D341Med (cell line): ENCODE measurements at places on chromosomes 12 and 14.

- DNase-seq: peak; percentile 29
These were observed 146.0 kb upstream of the C14orf180 start for GRCh38 chr14:104433401-104434213.

DNA sequence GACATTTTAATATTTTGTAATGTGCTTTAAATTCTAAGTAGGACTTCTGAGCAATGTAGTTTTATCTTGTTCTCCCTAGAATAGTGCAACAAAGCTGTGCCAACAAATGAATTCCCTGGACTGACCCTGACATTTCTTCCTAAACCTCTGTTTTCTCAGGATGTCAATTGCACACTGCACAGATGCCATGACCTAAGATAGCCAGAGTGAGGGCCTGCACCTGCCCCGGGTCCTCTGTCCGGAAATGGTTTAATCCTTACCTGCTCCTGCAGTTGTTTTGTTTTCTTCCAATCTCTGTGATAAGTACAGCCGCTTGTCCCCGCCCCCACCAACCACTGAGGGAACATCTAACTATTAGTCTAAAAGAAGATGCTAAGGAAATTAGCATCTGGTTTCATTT is 831.5 kb downstream of the GALC start:
- DNase-seq: no peak

GRCh38 chr12:84698576-84699333 is 213.8 kb downstream of the SLC6A15 start:
- DNase-seq: no peak

- no peak for DNase-seq
These were observed 4.5 kb upstream of the MAGOHB start for GRCh38 chr12:10617863-10618262.

GRCh38 chr12:124115496-124115895 is 142.5 kb downstream of the ZNF664 start:
- DNase-seq: no peak

DNA sequence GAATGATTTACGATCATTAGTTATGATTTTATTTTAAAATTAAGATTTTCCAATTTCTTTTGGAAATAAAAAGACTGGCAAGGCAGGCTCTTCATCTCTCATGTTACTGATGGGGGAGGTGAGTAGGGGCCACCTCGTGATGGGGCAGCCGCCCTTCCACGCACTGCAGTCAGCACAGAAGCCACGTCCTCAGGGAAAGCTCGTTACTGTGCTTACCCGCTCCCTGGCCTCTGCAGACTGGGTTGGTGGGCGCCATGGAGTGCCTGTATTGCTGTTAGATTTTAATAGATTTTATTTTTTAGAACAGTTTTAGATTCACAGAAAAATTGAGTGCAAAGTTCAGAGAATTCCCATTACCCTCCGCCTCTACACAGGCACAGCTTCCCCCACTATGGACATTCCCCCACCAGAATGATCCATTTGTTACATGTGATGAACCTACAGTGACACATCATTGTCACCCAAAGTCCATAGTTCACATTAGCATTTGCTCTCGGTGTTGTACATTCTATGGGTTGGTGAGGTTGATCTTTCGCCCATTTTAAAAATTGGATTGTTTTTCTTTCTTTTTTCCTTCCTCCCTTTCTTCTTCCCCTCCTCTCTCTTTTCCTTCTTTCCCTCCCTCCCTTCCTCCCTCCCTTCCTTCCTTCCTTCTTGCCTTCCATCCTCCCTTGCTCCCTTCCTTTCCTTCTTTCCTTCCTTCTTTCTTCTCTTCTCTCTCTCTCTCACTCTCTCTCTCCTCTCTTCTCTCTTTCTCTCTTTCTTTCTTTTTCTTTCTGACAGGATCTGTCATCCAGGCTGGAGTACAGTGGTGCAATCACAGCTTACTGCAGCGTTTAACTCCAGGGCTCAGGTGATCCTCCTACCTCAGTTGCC is 30.7 kb downstream of the ADGRD1 start:
- no peak for DNase-seq

GRCh38 chr12:122862872-122863701 is 27.8 kb downstream of the HIP1R start:
- DNase-seq: peak; percentile 46

- DNase-seq: no peak
These were observed 447.5 kb downstream of the ADAMTS20 start for GRCh38 chr12:43104494-43104893.

DNA sequence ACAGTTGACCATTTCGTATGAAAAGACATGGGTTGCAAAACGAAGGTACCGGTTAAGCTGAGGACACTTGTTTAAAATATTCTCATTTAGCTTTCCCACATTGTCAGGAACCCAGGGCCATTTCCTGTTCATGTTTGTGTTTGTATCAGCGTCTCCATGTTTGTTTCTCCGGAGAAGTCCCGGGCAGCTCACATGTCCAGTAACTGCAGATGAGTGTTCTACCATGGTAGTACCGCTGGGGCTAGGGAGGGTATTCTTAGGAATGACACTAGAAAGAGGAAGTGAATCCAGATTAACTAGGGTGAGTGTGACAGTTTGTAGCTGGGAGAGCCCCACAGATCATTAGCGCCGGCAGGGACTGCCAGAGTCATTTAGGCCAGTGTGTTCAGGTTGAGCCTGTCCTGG is 50.0 kb upstream of the EVL start:
- DNase-seq: no peak

DNA sequence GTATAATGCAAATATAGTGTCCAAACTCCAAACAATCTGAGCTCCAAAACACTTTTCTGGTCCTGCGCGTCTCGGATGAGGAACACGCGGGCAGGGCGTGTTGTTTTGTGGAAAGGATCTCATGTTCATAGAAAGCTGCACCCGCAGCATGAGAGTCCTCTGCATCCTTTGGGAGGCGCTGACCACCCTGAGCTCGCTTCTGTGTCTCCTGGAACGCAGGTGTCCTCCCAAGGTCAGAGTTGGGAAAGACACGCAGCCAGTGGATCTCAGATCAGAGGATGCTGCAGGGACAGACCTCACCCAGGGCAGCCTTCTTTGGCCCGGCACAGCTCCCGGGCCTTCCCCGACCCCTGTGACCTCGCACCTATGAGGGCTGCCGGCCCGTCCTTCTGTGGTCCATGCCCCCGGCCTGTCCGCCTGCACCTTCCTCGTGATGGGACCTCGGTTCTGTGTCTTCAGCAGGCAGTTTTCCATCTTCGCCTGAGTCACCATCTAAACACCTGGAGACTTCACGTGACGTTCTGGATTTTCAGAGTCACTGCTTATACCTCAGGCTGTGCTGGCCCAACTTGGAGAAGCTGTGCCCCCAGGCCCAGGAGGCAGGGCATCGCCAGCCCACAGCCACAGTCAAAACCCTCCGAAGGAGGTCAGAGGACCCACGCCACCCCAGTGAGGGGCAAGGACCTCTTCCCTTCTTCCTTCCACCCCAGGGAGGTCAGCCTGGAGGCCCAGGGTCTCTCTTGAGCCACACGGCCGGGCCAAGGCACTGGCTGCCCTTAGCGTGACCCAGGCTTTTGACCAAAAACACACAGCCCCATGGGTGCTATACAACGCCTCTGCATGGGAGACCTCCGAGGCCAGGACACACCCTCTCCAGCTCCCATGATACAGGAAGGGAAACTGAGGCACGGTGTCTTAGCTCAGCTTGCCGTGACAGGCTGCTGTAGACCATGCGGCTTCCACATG is 25.9 kb downstream of the MMP17 start:
- DNase-seq: no peak

DNA sequence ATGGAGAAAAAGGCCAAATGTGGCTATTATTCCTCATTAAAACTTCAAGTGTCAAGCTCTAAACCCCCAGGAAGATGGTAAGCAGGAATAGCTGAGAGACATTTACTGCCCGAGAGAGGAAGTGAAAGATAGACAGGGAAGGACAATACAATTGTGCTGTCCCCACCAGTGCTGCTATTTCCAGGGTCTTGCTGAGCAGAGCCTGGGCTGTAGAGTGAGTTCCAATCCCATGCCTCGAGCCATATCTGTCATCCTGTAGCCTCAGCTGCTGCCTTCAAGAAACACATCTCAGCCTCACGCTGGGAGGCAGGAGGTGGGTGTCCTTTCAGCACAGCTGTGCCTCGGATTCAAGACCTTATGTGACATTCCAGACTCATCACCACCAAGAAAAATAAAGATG is 114.0 kb downstream of the RPAP3 start:
- no peak for DNase-seq

GRCh38 chr14:73824127-73824526 is 27.5 kb upstream of the PTGR2 start:
- no peak for DNase-seq
